ENCODE measurements at places on chromosomes 11 and 22. TPM values are rescaled to one million over a fixed set of nuclear protein-coding genes. Genes with fewer than 3 reads are reported as not detected.

The BAIAP2L2 gene
- 2.0 TPM for total RNA-seq

The DGCR6 gene
- 5.1 TPM for total RNA-seq

The PATE4 gene
- not detected for total RNA-seq

The OVCH2 gene
- not detected for total RNA-seq

DNA sequence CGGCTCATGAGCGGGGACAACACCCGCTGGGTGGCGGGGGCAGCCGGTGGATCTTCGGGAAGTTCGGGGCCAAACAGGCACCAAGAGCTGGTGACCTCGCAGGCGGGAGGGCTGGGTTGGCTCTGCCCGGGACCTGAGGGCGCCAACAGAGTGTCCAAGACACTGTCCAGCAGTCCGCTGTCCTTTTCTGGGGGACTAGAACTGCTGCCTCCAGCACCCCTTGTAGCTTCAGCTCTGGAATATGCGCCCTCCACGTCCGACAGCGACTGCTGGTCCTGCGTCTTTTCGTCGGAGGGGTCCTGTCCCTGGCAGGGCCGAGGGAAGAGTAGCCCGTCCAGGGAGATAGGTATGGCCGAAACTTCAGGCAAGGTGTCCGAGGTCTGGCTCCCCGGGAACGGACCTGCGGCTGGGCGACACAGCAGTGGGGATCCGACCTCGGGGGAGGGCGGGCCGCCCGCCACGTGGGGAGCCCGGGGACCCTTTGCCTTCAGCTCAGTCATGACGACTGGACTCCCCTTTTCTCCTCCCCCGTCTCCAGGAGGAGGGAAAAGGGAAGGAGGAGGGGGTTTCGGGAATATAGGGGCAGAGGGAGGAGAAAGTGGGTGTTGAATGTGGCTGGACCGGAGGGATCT is 926 bp downstream of the PGR start:
- no peak overlapping the region for H3K27ac ChIP-seq
- peak overlapping the region; percentile 40 for H3K4me3 ChIP-seq

GRCh38 chr11:2549491-2549875 is 104.7 kb downstream of the KCNQ1 start:
- H3K27me3 ChIP-seq = no peaks in the 10 kb centered on the region
- peak; percentile 42 for DNase-seq
- H3K27ac ChIP-seq = no peak overlapping the region
- H3K4me1 ChIP-seq = no peaks in the 10 kb centered on the region
- no peaks in the 10 kb centered on the region for H3K36me3 ChIP-seq

GRCh38 chr11:66048547-66049323 is at the start of gene GAL3ST3:
GAL3ST3 (minus strand) TSS chr11:66049161; CDS start chr11:66045415, 3,746 bp downstream.
- no peaks in the 10 kb centered on the region for H3K36me3 ChIP-seq
- H3K4me1 ChIP-seq = no peaks in the 10 kb centered on the region
- H3K27me3 ChIP-seq = no peaks in the 10 kb centered on the region
- H3K4me3 ChIP-seq = no peak within 1 kb of the TSS
- no peak for DNase-seq

DNA sequence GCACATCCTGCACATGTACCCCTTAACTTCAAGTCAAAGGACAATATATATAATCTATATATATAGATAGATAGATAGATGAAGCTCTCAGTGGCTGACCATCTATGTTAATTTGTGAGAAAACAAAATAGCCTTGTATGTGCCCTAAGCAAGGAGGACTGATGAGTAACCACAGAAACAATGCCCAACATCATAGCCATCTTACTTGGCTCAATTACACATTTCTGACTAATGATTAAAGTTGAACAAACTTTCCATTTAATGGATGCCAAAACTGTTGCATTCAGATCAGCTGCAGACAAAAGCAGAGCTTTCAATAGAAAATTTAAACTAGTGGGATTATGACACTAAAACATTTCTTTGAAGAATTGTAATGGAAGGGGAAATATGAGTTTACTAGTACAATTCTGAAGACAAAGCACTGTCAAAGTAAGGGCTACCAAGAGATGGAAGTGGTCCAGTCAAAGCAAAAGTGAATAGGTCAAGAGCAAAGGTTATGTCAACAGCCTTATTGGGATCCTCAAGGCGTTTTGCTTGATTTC is 1188.2 kb upstream of the RAG2 start:
- H3K4me1 ChIP-seq = no peaks in the 10 kb centered on the region
- no peaks in the 10 kb centered on the region for H3K36me3 ChIP-seq
- H3K27ac ChIP-seq = no peak overlapping the region
- H3K27me3 ChIP-seq = no peaks in the 10 kb centered on the region
- no peak overlapping the region for H3K4me3 ChIP-seq

GRCh38 chr11:93604008-93604660 is 57.3 kb upstream of the CEP295 start:
- H3K4me3 ChIP-seq = no peak overlapping the region
- no peaks in the 10 kb centered on the region for H3K27me3 ChIP-seq
- DNase-seq = no peak
- no peaks in the 10 kb centered on the region for H3K36me3 ChIP-seq
- no peak overlapping the region for H3K27ac ChIP-seq

- peak overlapping the region; percentile 60 for H3K27ac ChIP-seq
- H3K27me3 ChIP-seq = no peaks in the 10 kb centered on the region
- peaks cover 18% of the 10 kb centered on the region for H3K4me1 ChIP-seq
These were observed 500 bp upstream of the ADSL start for GRCh38 chr22:40345815-40346184.

DNA sequence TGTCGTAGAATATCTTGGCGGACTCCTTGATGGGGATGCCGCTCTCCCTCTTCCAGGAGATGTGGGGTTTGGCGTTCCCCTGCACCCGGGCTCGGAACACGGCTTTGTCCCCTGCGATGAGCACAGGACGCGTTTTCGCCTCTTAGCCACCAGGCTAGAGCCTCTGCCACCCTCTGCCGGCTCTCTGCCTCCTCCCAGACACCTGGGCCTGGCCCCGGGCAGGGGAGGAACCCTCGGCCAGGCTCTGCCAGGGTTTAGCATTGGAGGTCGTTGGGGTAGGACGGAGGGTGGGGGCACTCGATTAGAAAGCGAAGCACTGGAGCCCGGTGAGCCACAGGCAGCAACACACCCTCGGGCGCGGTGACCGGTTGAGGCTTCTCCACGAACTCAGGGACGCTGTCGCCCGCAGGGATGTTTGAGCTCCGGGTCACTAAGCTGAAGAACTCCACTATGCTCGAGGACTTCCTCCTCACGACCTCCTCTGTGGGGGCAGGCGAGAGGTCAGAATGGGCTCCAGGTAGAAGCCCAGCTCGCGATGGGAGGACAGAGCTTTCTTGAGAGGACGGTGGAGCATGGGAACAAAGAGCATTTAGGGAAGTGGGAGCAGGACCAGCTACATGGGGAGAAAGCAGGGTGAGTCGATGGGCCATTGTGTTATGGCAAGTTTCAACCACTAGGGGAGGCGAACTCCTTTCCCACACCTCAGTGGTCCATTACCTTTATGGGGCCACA is 4.3 kb downstream of the IGSF22 start:
- H3K36me3 ChIP-seq = no peaks in the 10 kb centered on the region
- DNase-seq = peak; percentile 63
- H3K27ac ChIP-seq = no peak overlapping the region
- peak overlapping the region; percentile 41 for H3K4me3 ChIP-seq

DNA sequence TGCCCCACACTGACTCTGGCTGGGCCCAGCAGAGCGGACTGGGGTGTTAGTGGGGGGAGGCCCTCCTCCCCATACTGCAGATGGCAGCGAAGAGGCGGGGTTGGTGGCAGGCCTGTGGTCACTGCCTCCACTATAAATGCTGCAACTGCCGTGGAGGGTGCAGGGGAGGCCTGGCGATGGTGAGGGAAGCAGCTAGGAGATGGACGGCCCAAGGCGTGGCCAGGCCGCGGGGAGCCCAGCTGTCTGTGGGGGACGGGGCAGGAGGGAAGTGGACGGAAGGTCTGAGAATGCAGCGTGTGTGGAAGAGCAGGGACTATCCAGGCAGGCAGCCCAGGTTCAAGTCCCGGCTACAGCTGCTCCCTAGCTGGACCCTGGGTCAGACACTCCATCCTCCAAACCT is 18.3 kb downstream of the DNAL4 start:
- H3K27me3 ChIP-seq = no peaks in the 10 kb centered on the region
- H3K27ac ChIP-seq = no peak overlapping the region
- no peaks in the 10 kb centered on the region for H3K4me1 ChIP-seq

GRCh38 chr11:528815-529727 is 6.3 kb downstream of the HRAS start:
- no peak for DNase-seq
- no peak overlapping the region for H3K27ac ChIP-seq
- H3K4me3 ChIP-seq = no peak overlapping the region
- no peaks in the 10 kb centered on the region for H3K27me3 ChIP-seq

- no peak for DNase-seq
- H3K27me3 ChIP-seq = no peaks in the 10 kb centered on the region
- H3K4me1 ChIP-seq = no peaks in the 10 kb centered on the region
- H3K4me3 ChIP-seq = no peak overlapping the region
- H3K27ac ChIP-seq = no peak overlapping the region
- no peaks in the 10 kb centered on the region for H3K36me3 ChIP-seq
These were observed 75.1 kb upstream of the CADM1 start for GRCh38 chr11:115579181-115579825.

DNA sequence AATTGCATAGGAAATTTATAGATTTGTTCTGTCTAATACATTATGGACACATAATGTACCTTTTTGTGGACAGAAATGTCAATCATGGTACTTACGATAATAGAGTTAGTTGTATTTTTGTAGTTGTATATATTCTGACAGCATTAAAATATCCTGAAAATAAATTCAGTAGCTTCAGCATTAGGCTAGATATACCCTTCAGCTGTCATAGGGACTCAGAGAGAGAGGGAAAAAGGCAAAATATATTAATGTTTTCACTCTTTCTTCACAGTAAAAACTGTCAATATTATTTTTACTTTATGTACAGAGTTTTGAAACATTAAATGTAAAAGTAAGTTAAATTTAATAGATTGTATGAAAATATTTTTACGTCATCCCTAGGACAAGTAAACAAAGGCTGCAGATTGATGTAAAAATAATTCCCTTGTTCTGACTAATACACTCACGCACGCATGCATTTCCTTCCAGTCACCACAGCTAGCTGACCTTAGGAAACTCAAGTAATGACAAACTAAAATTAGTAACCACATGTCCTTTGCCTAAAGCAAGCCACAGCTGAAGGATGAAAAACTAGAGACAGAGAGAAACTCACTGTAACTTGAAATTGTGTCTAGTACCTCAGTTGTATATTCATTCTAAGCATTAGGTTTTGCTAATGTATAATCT is 104.7 kb upstream of the CARD18 start:
- DNase-seq = no peak
- no peak overlapping the region for H3K27ac ChIP-seq
- no peaks in the 10 kb centered on the region for H3K36me3 ChIP-seq

DNA sequence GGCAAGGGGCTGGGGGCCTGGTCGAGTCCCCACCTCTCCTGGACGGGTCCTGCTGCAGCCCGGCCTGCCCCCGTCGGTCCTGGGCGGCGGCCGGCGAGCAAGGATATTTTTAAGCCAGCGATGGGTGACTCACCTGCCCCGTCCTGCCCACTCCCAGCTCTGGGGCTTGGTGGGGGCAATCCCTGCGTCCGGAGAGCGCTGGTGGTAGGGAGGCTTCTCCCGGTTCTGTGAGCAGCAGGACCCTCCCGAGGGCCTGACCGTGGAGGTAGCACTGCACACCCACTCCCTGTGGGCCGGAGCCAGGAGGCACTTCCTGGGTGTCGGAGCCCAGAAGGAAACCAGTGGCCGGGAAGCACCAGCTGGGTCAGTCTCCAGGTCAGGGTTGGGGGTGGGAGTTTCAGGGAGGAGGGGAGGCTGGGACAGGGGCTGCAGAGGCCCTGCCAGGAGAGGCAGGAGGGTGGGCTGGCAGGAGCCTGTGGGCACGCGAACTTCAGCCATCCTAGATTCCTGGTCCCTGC is 467 bp downstream of the EPS8L2 start:
- peak overlapping the region; percentile 60 for H3K27ac ChIP-seq
- H3K27me3 ChIP-seq = no peaks in the 10 kb centered on the region
- peak overlapping the region; percentile 67 for H3K4me3 ChIP-seq
- DNase-seq = no peak
- H3K4me1 ChIP-seq = no peaks in the 10 kb centered on the region

DNA sequence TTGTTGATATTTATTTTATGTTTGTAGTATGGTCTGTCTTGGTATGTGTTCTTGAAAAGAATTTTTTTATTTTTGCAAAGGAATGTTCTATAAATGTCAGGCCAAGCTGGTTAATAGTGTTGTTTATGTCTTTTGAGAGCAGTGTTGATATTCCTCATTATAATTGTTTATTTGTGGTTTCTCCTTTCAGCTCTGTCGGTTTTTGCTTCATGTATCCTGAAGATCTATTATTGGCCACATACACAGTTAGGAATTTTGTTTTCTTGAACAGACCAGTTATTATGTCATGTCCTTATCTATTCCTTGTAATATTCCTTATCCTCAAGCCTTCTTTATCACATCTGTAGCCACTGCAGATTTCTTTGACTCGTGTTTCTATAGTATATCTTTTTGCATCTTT is 56.5 kb downstream of the PDHX start:
- H3K4me3 ChIP-seq = no peak overlapping the region
- no peak overlapping the region for H3K27ac ChIP-seq
- no peaks in the 10 kb centered on the region for H3K36me3 ChIP-seq
- H3K27me3 ChIP-seq = no peaks in the 10 kb centered on the region

DNA sequence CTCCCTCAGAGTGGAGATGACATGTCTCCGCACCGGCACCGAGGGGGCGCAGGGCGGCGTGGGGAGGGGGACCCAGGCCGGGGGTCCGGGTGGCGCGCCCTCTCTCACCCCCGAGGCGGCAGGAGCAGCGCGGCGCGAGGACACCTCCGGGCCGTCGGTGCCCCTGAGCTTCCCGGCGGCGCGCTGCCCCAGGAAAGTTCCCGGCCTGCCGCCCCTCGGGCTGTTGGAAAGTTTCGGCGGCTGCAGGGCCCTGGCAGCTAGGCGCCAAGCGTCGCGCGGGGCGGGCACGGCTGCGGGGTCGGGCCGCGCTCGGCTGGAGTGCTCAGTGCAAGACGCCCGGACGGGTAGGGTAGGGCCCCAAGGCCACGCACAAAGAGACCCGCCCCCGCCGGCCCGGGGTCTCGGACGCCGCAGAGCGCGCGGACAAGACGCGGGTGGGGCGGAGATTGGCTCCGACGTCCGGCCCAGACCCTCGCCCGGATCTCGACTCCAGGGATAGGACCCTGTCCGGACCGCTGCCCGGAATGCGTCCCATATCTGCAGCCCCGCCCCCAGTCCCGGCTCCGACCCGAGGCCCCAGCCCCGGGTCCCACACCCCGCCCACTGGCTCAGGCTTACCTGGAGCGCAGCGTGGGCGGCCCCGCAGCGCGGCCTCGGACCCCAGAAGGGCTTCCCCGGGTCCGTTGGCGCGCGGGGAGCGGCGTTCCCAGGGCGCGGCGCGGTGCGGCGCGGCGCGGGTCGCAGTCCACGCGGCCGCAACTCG is 471 bp downstream of the ARVCF start:
- H3K27me3 ChIP-seq = no peaks in the 10 kb centered on the region
- H3K36me3 ChIP-seq = no peaks in the 10 kb centered on the region
- peak; percentile 58 for DNase-seq
- peaks cover 27% of the 10 kb centered on the region for H3K4me1 ChIP-seq
- no peak overlapping the region for H3K27ac ChIP-seq

- no peak for DNase-seq
- H3K4me1 ChIP-seq = no peaks in the 10 kb centered on the region
- H3K36me3 ChIP-seq = no peaks in the 10 kb centered on the region
These were observed 87.2 kb upstream of the VPREB1 start for GRCh38 chr22:22157348-22157725.

- no peak overlapping the region for H3K4me3 ChIP-seq
- H3K27ac ChIP-seq = no peak overlapping the region
- no peak for DNase-seq
- no peaks in the 10 kb centered on the region for H3K36me3 ChIP-seq
- no peaks in the 10 kb centered on the region for H3K27me3 ChIP-seq
These were observed 27.6 kb downstream of the HIPK3 start for GRCh38 chr11:33284818-33285217.

- no peak overlapping the region for H3K4me3 ChIP-seq
- H3K27ac ChIP-seq = peak overlapping the region; percentile 43
- no peaks in the 10 kb centered on the region for H3K27me3 ChIP-seq
- H3K36me3 ChIP-seq = peaks cover 14% of the 10 kb centered on the region
- peak; percentile 90 for DNase-seq
These were observed 9.0 kb downstream of the CDC42EP1 start for GRCh38 chr22:37569009-37569920.
